Esophagus muscularis mucosa (tissue), 4 donors: ENCODE measurements at places on chromosomes 13 and 19. TPM values are rescaled to one million over a fixed set of nuclear protein-coding genes. Genes with fewer than 3 reads are reported as not detected.
A peak's percentile ranks its signal among the peaks of the same experiment; 100 is the strongest.

- peak; percentile 42 for DNase-seq
Measured at GRCh38 chr13:19586904-19587634, 25.7 kb upstream of the TPTE2 start.

DNA sequence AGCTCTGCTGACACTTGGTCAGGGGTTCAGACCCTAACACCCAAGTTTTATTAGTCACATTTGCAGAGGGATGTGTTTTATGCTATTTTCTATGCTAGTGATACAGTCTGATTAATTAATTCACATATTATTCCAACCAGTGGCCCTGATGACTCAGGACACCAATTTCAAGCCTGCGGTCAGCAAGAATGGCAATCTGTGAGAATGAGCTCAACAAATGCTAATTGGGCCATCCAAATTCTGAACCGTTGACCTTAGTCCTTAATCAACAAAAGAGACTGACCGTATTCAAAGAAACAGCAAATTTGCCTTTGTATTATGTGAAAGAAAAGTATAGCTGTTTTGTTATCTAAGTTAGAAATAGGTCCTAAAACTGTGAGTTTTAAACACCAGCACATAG is 9.6 kb upstream of the KL start:
- no peak for DNase-seq

GRCh38 chr13:50243931-50244330 is 228.7 kb downstream of the KCNRG start:
- no peak for DNase-seq

DNA sequence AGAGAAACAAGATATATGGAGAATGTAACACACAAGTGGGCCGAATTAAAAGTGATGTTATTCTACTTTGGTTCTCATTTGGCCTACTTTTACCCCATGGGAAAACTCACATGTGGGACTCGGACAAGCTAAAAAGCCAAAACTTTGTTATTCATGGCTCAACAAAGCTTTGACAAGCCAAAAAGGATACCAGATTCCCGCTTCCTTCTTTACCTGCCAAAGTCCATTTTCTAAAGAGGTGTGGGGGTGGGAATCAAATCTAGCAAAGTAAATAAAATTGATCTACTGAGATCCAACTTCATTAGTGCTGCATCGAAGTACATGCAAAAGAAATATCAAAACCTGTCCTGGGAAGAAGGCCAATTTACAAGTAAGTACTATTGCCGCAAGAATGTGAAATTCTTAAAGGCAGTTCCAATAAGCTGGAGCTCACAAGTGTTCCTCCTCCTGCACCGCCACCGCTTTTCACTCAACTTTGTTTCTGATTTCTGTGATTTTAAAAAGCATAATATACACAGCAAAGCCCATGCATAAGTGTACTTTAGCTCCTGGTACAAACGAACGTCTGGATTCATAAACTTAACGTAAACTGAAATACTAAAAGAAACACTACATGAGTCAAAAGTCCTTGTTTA is 1.1 kb downstream of the LNX2 start:
- no peak for DNase-seq

- no peak for DNase-seq
Measured at GRCh38 chr19:19662871-19663255, 613 bp downstream of the ATP13A1 start.

DNA sequence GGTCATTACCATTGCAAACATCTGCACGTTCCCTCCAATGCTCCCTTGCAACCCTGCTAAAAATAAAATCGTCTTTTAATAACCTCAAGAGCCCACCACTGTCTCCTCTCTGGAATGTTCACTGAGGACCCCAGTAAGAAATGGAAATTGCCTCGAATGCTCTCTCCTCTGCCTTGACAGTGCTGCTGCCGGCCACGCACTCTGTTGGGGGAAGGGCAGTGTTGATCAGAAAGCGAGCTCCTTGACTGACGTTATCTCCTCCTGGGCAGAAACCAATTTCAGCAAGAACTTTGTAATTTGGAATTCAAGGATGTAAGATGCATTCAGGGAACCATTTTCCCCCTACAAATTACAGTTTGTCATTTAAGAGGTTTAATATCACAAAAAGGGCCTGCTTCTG is 718.5 kb downstream of the UQCRFS1 start:
- no peak for DNase-seq

GRCh38 chr19:2248136-2249009 is 750 bp upstream of the AMH start:
- no peak for DNase-seq

- no peak for DNase-seq
Measured at GRCh38 chr13:100608906-100609305, 20.3 kb upstream of the GGACT start.

DNA sequence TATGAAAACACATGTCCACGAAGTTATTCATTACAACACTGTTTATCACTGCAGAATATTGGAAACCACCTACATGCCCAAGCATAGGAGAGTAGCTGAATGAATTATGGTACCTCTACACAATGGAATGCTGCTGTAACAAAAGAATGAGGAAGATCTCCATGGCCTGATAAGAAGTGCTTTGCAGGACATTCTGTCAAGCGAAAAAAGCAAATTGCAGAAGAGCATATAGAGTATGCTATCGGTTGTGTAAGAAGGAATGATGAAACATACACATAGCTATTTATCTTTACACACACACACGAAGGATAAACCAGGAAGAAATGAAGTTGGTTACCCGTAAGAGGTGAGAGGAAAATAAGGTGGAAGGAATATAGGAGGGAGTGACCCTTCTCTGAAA is 37.5 kb upstream of the CEACAM20 start:
- no peak for DNase-seq

- no peak for DNase-seq
Measured at GRCh38 chr19:17405250-17406045, at the start of gene BST2. Gene BST2, minus strand, starts transcription at chr19:17405630. Its CDS starts 55 bp downstream, at chr19:17405575.

The CD33 gene
- 6.4 TPM for total RNA-seq

The CAPN12 gene
- total RNA-seq, result 0.83 TPM

The CLEC11A gene
- total RNA-seq, result 8.3 TPM

The PDE4C gene
- total RNA-seq, result 0.17 TPM

The MISP gene
- total RNA-seq, result not detected

The DMPK gene
- total RNA-seq, result 487 TPM

The NOP53 gene
- 460 TPM for total RNA-seq
